Coronary artery (tissue), 2 donors: ENCODE measurements at places on chromosomes 4 and X.

DNA sequence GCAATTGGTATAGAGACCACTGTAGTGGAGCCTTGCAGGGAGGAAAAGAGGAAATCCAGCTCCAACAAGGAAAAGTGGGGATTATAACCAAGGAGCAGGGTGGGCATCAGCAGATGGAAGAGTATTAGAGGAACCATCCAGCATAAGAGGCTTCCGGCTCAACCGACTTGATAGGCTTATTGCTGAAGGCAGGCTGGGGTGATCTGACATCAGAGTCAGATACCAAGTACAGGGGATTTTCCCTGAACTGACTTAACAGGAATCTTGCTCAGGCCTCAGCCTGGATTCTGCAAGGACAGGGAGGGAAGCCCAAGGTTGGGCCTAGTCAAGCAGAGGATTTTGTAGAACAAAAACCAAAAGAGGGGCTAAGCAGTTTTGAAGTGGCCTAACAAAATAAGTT is 129.6 kb downstream of the DCLK2 start:
- DNase-seq, result no peak

DNA sequence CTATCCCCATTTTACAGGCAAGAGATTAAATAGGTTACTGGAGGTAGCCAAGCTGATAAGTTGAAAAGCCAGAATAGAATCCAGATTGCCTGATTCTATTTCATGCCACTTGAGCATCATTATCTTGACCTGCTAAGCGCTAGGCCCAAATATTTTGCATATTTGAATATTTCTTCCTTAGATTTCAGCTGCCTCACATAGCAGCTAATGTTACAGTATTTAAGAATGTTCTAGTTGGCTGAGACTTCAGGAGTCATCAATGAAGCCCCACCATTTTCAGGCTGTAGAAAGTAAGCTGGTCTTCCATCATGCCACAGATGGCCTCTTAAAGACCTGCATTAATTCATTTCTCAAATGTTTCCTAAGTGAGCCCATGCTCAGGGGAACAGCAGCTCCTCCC is 121.4 kb downstream of the SHROOM3 start:
- no peak for DNase-seq

GRCh38 chrX:47629419-47630200 is at the start of gene CFP:
Gene CFP (minus strand): TSS chrX:47629930. CDS start chrX:47629844, 86 bp downstream.
- no peak for DNase-seq

- no peak for DNase-seq
These were observed 27.2 kb downstream of the TACC3 start for GRCh38 chr4:1748465-1748995.

DNA sequence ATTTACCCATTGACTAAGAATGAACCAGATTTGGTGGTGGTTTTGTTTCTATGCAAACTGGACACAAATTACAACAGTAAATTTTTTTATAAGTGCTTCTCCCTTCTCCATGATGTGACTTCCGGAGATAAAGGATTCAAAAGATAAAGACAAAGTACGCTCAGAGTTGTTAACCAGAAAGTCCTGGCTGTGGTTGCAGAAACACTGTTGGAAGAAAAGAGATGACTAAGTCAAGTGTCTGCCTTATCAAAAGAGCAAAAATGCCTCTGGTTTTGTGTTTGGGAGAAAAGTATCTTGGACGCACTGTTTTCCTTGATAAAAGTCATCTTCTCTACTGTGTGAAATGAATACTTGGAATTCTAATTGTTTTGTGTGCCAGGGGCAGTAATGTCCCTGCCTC is 213.4 kb downstream of the GC start:
- DNase-seq, result no peak

DNA sequence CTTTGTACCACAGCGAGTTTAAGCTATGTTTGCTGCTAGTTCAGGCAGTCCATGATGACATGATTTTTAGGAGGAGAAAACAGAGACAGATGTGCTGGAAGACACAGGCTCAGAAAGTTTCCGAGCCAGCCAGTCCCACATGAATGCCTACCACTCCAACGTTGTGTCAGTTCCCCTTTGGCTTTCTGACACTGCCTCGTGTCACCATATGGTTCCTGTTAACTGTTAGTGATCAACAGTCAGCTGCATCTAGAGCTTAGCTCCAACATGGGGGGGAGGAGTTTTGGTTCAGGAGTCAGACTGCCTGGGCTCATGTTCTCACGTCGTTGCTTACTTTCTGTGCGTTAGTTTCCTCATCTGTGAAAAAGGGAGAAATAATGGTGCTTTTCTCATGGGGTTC is 343.7 kb downstream of the MID1IP1 start:
- DNase-seq, result no peak

GRCh38 chrX:44291468-44292092 is 51.9 kb downstream of the EFHC2 start:
- DNase-seq, result no peak

DNA sequence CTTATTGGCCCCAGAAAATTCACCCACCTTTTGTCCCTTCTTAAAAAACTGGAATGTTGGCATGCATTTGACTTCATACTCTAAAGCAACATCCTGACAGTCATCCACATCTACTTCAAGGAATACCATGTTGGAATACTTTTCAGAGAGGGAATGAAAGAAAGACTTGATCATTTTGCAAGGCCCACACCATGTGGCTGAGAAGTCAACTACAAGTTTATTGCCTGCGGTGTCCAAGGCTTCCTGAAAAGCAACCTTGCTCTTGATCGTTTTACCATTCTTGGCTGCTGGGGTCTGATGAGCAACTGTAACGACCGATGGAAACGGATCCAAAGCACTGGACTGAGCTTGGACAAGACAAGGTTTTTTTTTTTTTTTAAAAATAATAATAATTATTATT is 9.3 kb downstream of the SEPTIN11 start:
- DNase-seq, result no peak

DNA sequence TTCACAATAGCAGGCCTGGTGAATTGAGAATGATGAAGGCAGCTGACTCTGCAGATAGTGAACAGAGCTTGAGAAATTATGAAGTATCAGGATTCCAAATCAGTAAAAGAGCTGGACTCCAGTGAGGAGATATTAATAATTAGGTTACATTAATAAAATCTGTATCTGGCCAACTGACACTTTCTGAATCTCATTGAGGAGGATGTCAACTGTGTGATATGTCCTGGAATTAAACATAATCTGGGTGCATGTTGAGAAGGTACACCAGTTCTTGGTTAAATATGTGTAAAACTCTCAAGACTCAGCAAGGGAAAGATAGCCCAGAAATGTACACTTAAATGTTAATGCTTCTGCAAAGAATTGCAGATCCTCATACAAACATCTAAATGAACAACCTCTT is 177.8 kb upstream of the SFRP2 start:
- DNase-seq, result no peak

- DNase-seq, result no peak
These were observed 9.2 kb downstream of the WDR1 start for GRCh38 chr4:10107111-10108091.

GRCh38 chr4:99640676-99641075 is 17.0 kb downstream of the C4orf54 start:
- no peak for DNase-seq

GRCh38 chrX:11129534-11130105 is 18.5 kb downstream of the HCCS start:
- DNase-seq, result no peak

GRCh38 chr4:113674251-113674650 is 87.3 kb downstream of the CAMK2D start:
- DNase-seq, result no peak

GRCh38 chrX:44352758-44353157 is 9.3 kb upstream of the EFHC2 start:
- DNase-seq, result no peak

DNA sequence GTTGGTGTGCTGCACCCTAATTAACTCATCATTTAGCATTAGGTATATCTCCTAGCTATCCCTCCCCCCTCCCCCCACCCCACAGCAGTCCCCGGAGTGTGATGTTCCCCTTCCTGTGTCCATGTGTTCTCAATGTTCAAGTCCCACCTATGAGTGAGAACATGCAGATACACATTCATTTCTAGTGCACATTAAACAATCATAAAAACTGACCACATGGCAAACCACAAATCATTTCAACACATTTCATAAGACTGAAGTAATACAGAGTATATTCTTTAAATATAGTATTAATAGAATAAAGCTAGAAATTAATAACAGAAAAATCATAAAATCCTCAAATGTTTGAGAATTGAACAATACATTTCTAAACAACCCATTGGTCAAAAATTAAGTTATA is 34.1 kb downstream of the PRKG2 start:
- no peak for DNase-seq

- no peak for DNase-seq
These were observed 13.3 kb downstream of the SLC2A9 start for GRCh38 chr4:10007793-10008608.

- DNase-seq, result no peak
These were observed 24.1 kb upstream of the FGF16 start for GRCh38 chrX:77422891-77423648.

DNA sequence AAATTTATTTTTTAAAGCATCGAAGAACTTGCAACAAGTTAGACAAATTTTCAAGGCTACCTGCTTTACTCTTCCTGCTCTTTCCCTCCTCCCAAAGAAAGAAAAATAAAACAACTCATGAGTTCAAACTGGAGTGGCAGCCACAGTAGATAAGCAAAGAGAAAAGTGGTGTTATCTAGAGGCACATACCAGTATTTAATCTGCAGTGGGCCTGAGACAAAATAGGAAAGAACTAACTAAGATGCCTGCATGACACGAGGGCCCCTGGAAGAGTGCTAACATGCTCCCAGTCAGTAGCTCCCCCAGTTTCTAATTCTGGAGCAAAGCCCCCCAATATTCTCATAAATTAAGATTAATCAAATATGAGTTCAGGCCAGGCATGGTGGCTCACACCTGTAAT is 7.9 kb downstream of the ARL9 start:
- DNase-seq, result no peak

DNA sequence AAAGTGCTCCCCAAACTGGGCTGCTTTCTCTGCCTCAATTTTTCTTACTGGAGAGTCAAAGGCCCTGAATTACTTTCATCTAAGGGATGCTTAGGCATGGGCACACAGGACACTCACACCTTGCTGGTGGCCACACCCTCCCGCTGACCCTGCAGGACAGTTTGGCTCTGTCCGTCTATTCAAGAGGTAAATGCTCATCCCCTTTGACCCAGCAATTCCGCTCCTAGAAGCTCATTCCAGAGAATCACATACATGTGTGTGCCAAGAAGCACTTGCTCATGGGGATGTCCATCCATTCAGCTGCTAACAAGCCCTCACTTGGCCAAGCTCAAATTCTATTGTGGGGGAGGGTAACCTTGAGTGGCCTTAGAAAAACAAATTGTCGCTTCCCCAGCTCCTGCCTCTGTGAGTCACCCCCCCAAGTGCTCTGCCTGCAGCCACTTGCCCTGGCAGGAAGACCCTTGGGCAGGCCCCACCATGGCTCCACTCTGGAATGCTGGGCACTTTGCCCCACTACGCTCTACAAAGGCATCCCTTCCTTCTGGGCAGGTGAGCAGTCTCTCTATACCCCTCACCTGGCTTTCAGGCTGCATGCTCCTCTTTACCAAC is 54.5 kb downstream of the HTRA3 start:
- no peak for DNase-seq

GRCh38 chr4:70556856-70557255 is 35.2 kb upstream of the AMBN start:
- DNase-seq, result no peak

DNA sequence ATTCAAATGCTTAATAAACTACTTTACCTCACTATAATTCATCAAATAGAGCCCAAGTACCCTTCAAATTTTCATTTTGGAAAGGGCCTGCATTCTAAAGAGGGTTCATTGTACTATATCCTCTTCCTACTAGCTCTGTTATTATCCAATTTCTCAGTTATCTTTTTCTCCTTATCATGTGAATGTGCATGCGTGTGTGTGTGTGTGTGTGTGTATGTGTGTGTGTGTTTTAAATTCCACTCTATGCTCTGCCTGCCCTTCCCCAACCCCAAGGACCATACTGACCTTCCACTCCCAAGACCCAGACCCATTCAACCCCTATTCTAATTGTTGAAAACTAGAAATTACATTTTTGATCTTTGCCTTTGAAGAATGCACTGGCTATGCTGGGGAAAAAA is 33.3 kb downstream of the CASK start:
- no peak for DNase-seq

- no peak for DNase-seq
These were observed 81.0 kb upstream of the ZDHHC15 start for GRCh38 chrX:75603833-75604232.

DNA sequence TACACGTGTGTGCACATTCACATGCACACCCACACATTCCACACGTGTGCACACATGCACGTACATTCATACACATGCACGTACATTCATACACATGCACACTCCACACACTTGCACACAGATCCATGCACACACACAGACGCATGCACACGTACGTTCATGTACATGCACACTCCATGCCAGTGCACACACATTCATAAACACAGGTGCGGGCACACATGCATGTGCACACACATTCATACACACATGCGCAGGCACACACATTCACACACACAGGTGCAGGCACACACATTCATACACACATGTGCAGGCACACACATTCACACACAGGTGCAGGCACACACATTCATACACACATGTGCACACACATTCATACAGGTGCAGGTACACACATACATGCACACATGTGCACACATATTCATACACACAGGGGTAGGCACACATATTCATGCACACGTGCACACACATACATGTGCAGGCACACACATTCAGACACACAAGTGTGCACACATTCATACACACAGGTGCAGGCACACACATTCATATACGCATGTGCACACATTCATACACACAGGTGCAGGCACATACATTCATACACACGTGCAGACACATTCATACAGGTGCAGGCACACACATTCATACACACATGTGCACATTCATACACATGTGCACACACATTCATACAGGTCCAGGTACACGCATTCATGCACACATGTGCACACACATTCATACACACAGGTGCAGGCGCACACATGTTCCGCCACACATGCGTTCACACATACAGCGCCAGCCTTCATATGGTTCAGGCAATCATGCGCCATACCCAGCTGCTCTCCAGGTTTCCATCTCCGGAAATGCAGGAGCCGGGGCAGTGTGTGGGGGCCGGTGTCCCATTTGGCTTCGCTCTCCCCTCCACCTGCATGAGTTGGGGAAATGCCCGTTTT is 124.8 kb downstream of the HMX1 start:
- DNase-seq, result no peak

GRCh38 chr4:112813790-112814189 is 176.8 kb downstream of the LARP7 start:
- no peak for DNase-seq

- DNase-seq, result no peak
These were observed 153.0 kb downstream of the DCLK2 start for GRCh38 chr4:150231107-150231770.

DNA sequence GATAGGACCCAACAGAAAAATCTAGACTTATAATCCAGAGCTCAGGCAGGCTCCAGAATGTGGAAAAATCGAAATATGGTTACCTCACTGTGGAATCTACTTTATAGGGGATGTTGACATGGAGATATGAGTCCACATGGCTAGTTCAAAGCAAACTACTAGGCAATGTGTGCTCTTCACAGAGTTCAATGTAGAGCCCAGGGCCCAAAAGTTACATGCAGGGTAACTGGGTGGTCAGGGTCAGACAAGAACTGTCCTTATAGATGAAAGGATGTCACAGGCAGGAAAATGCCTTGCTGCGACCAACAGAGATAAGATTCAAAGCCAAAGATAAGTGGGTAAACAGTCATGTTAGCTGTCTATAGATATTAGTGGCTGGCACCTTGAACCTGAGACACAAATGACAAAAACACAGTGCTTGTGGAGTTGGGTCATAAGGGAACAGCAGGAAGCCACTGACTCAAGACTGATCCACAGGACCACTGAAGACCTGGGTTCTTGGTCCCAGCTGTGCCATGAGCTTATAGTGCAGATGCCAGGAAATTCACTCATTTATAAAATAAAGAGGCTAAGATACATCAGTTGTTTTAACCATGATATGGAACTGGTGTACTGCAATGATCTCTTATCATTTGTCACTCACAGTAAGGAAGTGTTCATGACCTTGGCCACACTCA is 101.7 kb upstream of the MBNL3 start:
- DNase-seq, result no peak
